Right renal cortex interstitium (tissue), 3 donors: ENCODE measurements at places on chromosomes 7 and 10.

GRCh38 chr7:74365322-74366022, 76.3 kb downstream of the CLIP2 start:
- no peak for DNase-seq

- DNase-seq = no peak
Observed at GRCh38 chr7:134966691-134967090, 19.6 kb upstream of the AGBL3 start.

DNA sequence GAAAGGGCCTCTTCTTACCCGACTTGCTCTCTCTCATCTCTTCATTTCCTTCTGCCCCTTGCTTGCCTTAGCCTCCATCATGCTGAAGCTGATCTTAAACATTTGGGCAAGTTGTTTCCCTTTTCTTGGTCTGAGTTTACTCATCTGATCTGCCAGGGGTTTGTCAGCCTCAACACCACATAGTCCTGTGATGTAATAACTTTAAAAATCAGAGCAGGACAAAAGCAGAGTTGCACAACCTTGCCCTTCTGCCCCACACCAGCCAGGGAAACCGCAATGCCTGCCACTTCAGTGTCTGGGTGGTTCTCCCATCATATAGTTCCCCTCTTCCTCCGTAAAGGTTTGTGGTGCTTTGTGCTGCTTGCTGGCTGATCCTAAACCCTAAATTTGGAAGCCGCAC, 9.9 kb upstream of the LIPM start:
- DNase-seq = no peak

GRCh38 chr7:142140401-142140959, 29.0 kb downstream of the MGAM2 start:
- no peak for DNase-seq

- DNase-seq = no peak
Observed at GRCh38 chr7:150959081-150959480, 19.0 kb downstream of the KCNH2 start.

DNA sequence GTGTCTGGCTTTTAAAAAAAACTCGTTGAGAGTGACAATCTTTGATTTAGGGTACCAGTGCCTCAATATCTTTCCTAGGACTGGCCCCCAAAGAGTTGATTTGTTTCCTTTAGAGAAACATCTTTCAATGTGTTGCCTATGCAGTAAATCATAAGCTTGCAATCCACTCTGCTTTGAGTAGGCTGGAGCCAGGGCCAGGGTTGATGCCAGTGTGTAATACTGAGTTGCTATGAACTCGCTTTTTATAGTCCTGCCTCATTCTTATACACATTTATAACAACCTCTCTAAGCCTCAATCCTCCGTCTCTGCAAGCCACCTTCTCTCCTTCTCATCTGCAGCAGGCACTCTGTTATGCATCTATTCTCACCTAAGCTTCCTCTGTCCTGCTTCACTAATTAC, 674.9 kb upstream of the POM121L12 start:
- DNase-seq = no peak

DNA sequence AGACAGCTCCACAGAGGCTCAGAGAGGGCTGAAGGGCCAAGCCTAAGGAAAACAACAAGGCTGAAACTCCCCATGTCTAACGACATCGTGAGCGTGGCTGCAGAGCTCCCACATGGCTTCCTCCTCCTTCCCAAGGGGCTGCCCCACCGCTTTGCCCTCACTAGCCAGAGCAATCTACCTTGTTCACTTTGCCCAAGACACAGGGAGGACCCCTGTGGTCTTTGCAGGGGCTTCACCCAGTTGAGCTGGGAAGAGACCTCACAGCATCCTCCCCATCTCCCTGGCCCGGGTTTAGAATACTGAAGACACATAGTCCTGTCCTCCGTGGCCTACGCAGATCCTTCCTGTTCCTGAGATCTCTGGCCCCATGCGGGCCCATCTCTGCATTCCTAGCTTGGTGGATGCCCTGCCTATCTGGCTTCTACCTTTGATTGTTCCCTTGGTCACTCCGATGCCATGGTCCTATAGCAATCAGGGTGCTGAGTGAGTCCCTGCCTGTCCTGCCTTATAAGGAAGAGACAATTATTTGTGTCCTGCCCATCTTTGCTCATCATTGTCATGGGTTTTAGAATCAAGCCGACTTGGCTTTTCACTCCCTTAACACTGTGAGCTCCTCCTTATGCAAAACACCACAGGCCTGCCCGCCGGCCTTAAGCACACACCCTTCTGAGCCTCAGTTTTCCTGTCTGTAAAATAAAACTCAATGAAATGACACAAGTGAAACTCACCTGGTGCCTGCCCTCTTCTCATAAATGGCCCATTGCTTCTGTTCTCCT, 73.2 kb downstream of the PARP12 start:
- no peak for DNase-seq

DNA sequence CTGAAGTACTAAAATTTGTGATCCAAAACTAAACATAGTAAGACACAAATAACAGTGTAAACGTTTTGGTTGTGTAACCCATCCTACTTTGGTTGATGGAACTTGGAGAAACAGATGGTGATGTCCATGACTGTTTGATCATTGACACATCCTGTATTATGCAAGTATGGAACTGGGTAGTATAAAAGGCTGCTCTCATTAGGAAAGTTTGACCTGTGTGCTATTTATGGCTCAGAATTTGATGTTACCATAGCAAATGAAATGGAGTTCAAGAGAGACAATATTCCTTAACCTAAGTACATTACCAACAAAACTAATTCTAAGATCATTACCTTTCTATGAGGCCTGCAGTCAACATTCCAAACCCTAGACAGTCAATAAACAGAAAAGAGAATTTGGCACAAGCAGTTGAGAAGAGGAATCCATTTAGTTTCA, 39.9 kb downstream of the DKK1 start:
- DNase-seq = no peak

- DNase-seq = no peak
Observed at GRCh38 chr10:99682032-99682431, 22.7 kb downstream of the ENTPD7 start.
